Naive B cell (primary cell): ENCODE measurements at places on chromosomes 4 and X. TPM values are rescaled to one million over a fixed set of nuclear protein-coding genes. Genes with fewer than 3 reads are reported as not detected.

The TAF7L gene
- polyA plus RNA-seq, result not detected

- no peak overlapping the region for H3K4me3 ChIP-seq
- no peaks in the 10 kb centered on the region for H3K27me3 ChIP-seq
- no peaks in the 10 kb centered on the region for H3K36me3 ChIP-seq
- H3K4me1 ChIP-seq, result no peaks in the 10 kb centered on the region
Observed at GRCh38 chr4:52991472-52991871, 129.4 kb downstream of the RASL11B start.

GRCh38 chr4:157977086-157977485 lies 195.7 kb downstream of the GASK1B start:
- H3K36me3 ChIP-seq, result no peaks in the 10 kb centered on the region
- H3K27ac ChIP-seq, result no peak overlapping the region
- no peak for DNase-seq
- no peak overlapping the region for H3K4me3 ChIP-seq
- no peaks in the 10 kb centered on the region for H3K4me1 ChIP-seq

The SOX3 gene
- polyA plus RNA-seq, result not detected

The SSR4 gene
- 340 TPM for polyA plus RNA-seq
